Inflammatory macrophage treated with lipopolysaccharide for 4 hours (primary cell): ENCODE measurements at places on chromosomes 1 and 21.

- peak; percentile 28 for DNase-seq
Measured at GRCh38 chr21:14736162-14736561, 190.0 kb upstream of the SAMSN1 start.

GRCh38 chr21:37176716-37177115 is 90.4 kb downstream of the VPS26C start:
- no peak for DNase-seq

- no peak for DNase-seq
Measured at GRCh38 chr21:31305888-31306287, 38.2 kb downstream of the TIAM1 start.

DNA sequence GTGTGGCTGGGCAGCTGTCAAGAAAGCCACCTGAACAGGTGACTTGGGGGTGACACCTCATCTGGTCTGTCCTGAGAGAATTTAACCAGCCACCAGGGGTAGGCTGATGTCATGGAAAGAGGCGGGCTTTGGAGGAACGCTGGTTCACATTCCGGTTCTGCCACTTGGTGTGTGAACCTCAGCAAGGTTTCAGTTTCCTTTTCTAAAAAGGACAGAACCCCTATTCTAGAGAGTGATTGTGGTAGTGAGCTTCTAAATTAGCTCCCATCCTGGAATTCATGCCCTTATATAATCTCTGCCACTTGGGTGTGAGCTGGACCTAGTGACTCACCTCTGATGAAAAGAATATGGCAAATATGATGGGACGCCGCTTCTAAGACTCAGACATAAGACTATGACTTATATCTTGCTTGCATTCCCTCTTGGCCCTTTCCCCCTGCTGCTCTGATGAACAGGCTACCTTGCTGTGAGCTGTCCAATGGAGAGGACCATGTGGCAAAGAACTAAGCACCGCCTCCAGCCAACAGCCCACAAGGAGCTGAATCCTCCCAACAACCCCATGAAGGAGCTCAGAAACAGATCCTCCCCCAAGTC is 332.1 kb downstream of the RRAGC start:
- peak; percentile 8 for DNase-seq

GRCh38 chr1:228366062-228366865 is 40.4 kb downstream of the TRIM11 start:
- DNase-seq: no peak

DNA sequence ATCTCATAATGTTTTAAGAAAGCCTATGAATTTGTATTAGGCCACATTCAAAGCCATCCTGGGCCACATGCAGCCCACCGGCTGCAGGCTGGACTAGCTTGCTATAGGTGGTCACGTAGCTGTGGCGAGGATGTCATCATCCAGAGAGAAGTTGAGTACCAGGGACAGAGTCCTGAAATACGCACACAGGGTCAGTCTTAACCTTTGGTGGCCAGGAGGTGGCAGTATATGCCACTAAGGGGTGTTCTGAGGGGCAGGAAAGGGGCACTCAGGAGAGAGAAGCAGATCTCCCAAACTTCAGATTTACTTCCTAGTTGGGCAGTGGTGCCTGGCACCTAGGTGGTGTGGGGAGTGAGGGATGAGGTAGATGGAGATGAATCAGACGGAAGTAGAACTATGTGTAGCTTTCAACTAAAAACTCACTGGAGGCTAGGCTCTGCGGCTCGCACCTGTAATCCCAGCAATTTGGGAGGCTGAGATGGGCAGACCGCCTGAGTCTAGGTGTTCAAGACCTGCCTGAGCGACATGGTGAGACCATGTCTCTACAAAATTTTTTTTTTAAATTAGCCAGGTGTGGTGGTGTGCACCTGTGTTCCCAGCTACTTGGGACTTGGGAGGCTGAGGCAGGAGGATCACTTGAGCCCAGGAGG is 16.3 kb upstream of the CDK18 start:
- peak; percentile 75 for DNase-seq

DNA sequence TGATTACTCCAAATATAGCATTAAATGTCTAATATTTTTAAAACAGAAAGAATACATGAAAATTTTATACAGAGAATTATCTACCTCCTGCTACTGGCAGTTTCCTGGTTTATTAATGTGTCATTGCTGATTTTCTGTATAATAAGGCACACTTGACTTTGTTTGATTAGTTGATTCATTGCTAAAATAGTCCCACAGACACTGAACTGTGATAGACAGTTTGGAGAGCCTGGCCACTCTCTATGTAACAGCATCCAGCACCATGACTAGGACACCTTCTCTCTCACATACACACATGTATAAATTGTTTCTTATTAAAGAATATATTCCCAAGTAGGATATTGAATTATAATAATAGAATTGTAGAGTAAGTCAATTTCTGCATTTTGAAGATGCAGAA is 368.5 kb upstream of the SNX7 start:
- no peak for DNase-seq

DNA sequence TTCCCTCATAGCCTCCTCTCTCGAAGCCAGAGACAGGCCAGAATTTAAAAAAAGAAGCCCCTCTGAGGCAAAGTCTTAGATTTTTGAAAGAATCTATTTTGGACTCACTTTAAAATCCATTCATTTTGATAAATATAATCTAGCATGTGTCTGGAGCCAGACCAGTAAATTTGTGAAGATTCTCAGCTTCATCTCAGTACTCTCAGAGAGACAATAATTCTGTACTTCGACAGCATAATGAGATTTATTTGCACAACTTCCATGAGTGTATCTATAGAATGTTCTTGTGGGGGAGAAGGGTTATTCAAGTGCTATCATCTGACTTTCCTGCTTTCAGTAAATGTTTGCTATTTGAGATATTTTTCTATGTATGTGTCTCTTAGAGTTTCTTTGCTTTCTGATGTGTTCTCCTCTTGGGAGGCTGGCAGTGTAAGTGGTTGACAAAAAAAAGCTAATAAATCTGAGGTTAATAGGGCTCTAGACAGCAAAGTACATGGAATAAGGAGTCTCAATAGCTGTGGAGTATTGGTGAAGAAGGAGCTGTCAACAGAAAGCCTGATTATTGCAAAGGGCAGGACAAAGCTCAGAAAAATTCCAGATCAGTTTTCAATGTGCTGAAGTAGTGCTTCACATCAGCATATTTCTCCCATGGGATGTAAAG is 223.0 kb downstream of the PTBP2 start:
- DNase-seq: no peak

GRCh38 chr1:157948312-157949073 is 45.0 kb upstream of the KIRREL1 start:
- DNase-seq: peak; percentile 64

- no peak for DNase-seq
Measured at GRCh38 chr1:106027871-106028270, 1028.6 kb upstream of the PRMT6 start.

DNA sequence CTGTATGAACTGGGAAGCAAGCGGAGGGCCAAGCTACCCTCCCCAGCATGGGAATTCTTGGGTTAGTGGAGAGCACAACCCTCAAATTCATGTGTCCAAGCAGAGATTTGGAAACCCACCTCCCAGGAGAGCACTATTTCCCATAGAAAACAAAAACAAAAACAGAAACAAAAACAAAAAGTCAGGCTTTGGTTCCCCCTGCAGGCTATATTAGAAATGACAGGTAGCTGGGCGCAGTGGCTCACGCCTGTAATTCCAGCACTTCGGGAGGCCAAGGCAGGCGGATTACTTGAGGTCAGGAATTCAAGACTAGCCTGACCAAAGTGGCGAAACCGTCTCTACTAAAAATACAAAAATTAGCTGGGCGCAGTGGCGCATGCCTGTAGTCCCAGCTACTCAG is 10.8 kb downstream of the MINDY1 start:
- peak; percentile 35 for DNase-seq

- DNase-seq: no peak
Measured at GRCh38 chr1:63810936-63811469, 37.2 kb downstream of the ROR1 start.

DNA sequence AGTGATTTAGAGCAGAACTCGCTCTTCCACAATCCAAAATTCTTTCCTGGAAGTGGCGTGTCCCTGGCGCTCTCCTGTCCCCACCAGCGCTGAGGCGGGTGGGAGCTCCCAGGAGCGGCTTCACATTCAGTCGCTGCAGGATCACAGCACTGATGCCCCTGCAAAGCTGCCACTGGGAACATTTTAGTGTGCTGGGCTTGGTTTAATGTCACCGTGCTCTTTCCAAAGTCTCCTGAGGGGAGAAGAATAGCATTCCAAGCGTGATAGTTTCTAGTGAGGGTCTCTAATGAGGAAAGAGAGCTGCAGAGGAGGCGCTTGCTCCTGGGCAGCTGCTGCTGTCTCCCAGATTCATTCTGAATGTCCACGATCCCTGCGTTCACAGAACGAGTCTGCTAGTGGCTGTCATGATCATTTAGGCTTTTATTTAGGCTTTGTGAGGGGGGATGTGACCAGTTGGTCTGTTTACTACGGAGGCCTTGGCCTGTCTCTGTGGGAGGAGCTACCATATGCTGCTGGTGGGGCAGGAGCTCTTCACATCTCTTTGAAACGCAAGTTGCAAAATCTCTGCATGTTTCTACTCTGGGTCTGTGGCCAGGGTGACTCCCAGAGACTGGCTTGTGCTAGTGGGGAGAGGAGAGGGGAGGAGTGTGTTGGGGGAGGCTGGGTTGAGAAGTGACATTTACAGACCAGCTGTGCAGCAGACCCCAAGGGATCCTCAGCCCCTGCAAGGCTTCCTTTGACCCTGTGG is 23.4 kb downstream of the OLFML3 start:
- no peak for DNase-seq

DNA sequence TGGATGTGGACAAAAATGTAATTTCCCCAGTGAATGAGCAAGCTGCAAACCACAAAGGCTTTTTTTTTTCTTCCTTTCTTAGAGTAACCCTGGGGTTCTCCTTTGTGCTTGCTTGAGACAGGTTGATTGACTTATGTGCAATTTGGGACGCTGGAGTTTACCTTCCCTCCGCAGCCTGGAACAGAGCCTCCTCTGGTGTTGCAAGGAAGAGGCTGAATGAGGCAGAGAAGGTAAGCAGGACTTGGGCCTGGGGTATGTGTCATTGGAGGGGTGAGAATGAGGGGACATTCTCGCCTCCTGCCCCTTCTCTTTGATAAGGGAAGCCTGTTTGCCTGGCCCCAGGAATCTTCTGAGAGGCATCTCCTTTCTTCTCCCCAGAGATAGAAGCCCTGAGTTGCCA is 49.8 kb downstream of the NFASC start:
- no peak for DNase-seq

DNA sequence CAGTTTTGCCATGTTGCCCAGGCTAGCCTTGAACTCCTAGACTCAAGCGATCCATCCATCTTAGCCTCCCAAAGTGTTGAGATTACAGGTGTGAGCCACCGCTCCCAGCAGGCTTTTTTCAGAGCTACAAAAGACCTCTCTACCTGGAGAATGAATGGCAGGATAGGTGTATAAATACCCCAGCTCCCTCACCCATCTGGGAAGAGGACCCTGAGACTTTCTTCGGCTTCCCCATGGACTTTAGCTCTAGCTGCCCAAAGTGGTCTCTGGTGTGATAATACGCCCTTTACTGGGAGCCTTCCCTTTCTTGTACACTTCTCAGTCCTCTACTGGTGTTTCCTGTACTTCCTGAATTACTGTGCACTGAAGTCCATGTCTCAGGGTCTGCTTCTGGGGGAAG is 60.6 kb downstream of the PTP4A2 start:
- DNase-seq: no peak

DNA sequence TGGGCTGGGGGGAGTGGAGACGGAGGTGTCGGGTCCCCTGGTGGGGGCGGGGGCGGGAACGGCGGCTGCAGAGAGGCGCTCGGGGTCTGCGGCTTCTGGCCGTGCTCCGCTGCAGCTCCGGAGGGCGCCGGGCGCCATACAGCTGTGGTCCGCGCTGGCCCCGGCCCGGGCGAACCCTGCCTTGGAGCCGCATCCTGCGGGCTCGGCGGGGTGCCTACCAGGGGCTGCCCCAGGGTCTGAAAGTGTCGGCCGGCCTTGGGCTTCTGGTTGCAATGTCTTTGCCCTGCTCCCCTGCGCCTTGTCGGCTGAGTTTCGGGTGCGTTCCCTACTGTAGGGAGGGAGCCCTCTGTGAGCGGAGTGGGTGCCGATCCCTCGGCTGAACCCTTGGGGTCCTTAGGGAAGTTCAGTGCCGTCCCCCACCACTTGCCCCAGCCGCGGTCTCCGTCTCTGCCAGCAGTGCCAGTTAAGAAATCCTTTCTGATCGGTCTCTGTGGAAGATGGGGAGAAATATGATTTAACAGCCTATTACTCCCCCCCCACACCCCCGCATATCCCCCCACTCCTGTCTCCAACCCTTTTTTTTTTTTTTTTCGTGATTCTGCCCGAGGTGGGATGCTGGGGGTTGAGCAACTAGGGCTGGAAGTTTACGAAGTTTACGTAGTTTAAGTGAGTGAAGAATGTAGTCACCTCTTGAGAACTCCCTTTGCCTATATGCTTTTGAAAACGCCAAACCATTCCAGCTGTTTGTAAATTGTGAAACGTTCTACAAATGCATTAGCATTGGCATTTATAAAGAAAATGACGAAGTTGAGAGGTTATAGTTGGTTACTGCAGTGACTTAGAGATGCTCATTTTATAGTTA is 588 bp downstream of the NEXN start:
- DNase-seq: peak; percentile 7

GRCh38 chr1:43934101-43934985 is 742 bp downstream of the ARTN start:
- DNase-seq: peak; percentile 64

DNA sequence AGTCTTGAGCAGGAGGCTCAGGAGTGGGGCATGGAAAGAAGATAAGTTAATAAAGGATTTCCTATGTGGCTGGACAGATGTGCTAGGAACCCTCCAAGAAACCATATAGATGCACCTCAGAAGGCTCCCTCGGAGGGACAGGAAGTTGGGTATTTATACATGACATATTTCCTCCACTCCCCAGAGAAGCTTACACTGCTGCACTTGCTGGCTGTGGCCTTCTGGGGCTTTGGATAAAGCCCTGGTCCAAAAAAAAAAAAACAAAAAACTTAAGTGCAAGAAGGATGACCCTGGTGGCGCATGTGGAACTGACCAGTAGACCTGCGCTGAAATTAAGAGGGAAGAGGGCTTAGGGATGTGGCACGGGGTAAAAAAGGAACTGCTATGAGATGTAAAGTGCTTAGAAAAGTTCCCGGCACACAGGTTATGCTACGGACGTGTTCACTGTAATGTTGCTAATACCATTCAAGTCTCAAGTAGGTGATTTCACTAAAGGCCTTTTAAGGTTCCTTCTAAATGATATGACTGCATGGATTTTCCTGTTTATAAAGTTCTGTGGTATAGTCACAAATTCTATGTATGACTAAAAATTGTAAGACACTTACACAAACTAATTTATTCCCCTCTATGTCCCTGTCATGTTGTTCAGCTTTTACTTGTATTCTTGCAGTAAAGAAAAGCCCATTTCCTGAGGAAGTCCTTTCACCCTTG is 253.6 kb downstream of the HMCN1 start:
- no peak for DNase-seq

GRCh38 chr1:201495551-201496295 is 11.2 kb downstream of the CSRP1 start:
- DNase-seq: no peak

- DNase-seq: no peak
Measured at GRCh38 chr1:44240802-44241671, 27.8 kb downstream of the DMAP1 start.

- DNase-seq: no peak
Measured at GRCh38 chr1:218547957-218548730, 203.0 kb downstream of the TGFB2 start.

- DNase-seq: peak; percentile 45
Measured at GRCh38 chr1:218474128-218474527, 129.0 kb downstream of the TGFB2 start.

GRCh38 chr21:34644825-34645224 is 24.0 kb upstream of the CLIC6 start:
- no peak for DNase-seq

GRCh38 chr1:154788110-154788870 is 81.8 kb downstream of the KCNN3 start:
- no peak for DNase-seq
